ENCODE measurements at places on chromosomes 11 and 22.

DNA sequence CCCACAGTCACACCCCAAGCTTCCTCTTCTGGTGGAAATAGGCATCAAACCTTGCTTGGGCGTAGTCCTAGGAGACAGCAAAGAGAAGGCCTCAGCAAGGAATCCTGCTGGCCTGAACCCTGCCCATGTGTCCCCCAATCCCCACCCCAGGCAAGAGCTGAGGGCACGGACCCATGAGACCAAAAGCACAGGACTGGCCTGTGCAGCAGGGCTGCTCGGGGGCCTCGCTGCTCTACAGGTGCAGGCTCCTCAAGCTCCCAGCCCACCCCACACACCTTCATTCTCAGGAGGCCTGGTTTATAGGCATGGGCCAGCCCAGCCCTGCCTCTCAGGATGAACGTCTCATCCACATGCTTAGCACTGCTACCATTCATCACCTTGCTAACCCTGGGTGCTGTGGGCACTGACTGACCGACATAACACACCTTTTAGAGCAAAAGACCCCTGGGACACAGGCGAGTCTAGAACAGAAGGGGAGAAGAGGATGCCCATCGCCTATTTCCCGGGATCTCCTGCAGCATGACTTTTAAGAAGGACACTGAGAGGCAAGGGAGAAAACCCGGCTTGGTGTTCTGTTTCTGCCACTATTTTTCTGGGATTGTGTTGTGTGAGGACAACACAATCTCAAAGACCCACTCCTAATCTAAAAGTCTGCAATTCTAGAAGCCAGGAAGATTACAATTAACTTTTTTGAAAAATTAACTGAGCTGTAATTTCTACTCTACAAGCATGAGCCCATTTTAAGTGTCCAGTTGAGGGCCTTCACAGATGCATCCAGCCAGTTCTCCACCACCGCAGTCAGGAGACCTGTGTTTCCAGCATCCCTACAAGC is 15.4 kb downstream of the TCIRG1 start:
- no peak for DNase-seq

DNA sequence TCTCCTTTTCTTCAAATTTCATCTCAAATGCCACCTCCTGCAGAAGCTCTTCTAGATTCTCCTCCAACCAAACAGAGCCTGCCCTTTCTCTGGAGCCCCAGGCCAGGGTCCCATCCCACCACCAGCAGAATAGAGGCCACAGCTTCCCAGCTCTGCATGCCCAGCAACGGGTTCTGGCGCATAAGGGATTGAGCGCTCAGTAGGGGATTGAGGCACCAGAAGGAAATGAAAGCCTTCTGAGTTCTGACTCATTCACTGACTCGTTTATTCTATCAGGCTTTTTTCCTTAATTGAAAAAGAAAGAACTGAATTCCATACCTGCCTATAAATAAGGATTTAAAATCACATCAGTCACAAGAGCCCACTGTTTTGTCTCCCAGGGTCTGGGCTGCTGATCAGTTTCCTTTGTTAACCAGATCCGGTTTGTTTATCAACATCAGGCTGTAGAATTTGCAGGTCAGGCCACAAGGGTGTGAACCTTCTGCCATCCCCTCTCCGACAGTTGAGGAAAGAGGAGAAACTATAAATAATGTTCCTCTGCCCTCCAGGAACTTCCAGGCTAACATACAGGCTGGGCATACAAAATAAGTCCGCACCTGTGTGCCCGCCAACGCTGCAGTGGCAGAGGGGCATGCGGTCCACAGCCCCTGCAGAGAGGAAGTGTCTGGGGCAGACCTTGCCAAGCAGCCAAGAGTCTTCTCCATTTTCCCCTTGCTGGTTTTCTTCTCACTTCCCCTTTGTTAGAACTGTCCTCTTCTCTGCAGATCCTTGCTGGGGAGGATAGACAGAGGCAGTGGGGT is 63.5 kb upstream of the PRDM11 start:
- no peak for DNase-seq

DNA sequence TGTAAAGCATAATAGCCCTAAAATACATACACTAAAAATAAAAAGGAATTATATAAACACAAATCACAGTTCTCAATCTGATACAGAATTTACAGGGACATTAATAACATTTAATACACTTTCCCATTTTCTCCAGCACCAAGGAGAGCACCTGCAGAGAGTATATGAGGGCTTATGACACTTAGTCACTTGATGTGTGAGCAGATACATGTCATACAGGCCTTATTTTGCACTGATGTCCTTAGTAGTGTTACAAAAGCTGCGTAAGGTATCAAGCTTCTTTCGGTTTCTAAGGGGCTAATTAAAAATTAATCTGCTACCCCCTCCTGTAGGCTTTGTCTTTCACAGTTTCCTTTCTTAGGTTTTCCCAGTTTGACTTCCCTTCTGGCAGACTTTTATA is 61.3 kb downstream of the TRIM44 start:
- no peak for DNase-seq

- DNase-seq: no peak
These were observed 20.4 kb downstream of the MTMR3 start for GRCh38 chr22:29903371-29903770.

DNA sequence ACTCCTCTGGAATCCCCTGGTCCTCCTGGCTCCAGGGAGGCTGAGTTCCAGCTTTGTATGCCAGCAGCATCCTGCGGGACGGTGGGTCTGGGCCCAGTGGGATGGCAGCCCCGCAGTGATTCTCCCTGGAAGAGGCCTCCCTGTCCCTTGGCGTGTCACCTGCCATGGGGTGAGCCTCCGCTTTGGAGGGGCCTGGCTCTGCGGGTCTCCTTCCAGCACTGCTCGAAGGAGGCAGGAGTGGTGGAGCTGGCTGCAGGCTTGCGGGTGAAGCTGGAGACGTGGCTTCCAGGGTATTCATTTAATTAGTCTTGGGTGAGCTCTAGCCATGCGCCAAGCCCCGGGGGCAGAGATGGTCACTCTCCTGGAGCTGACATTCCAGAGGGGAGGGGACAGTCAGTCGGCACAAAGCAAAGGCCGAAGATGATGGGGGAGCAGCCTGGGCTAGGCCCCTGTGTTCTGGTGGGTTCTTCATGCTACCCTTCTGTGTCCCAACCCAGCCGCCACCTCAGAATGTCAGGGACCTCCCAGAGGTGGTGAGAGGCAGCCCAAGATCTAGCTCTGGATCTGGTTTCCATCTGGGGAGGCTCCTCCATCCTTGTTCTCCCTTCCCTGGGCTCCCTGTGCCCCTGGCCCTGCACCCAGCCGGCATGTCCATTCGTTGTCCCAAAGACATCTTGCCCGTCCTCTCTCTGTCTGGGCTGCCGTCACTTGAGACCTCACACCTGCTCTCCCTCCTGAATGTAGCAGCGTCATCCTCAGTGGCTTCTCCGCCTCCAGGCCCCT is 1332.5 kb downstream of the BRD1 start:
- no peak for DNase-seq

DNA sequence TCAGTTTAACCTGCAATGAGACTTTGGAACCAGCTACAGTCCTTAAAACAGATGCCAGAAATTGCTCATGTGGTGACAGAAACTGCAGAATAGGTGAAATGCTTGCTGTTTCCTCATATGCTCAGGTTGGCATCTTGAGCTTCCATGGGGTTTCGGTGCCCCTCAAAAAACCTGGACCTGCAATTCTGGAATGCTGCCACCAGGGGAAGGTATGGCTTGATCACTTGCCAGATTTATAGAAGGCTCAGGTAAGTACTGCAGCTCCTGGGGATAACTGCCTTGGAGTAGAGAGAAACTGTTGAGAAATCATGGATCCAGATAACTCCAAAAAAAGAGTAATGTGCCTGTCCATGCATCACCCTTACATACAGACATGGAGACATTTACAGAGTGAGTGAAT is 113.0 kb downstream of the CTTN start:
- DNase-seq: no peak

- DNase-seq: no peak
These were observed 63.8 kb downstream of the IMMP1L start for GRCh38 chr11:31445621-31446020.

- no peak for DNase-seq
These were observed 20.6 kb upstream of the VSIG10L2 start for GRCh38 chr11:125925247-125925740.

DNA sequence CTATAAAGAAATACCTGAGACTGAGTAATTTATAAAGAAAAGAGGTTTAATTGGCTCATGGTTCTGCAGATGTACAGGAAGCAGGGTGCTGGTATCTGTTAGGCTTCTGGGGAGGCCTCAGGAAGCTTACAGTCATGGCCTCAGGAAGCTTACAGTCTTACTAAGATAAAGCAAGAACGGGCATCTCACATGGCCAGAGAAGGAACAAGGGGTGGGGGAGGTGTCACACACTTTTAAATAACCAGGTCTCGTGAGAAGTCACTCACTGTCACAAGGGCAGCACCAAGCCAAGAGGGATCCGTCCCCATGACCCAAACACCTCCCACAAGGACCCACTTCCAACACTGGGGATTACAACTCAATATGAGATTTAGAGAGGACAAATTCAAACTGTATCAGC is 192.8 kb upstream of the B3GAT1 start:
- no peak for DNase-seq

- no peak for DNase-seq
These were observed 76.6 kb upstream of the UCP3 start for GRCh38 chr11:74085542-74085892.

- DNase-seq: no peak
These were observed 14.0 kb downstream of the AP1B1 start for GRCh38 chr22:29374401-29374800.

- DNase-seq: no peak
These were observed 4.8 kb downstream of the OAF start for GRCh38 chr11:120215634-120216033.

DNA sequence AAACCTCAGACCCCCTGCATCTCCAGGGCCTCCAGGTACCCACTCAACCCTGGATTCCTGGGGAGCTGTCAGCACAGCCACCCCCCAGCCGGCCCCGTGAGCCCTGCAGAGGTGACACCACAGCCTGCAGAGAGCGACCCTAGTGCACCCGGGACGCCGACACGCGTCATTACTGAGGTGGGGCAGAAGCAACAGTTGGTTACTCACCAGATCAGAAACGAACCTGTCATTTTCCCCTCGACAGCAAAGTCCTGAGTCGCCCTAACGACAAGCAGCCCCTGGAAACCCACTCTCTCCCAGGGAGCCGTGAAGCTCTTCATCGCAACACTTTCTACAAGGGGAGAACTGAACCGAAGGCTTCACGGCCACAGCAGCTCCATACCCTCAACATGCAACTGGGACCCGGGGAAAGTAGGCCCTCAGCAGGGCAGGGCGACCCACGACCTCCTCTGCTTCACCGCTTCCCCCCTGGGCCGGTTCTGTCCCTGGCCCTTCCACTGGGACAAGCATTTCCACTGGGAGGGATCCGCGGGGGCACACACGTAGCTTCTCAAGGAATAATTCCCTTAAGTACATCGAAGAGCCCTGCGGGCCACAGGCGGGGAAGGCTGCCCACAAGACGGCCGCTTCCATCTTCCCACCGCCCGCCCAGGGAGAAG is 1.6 kb downstream of the BRD1 start:
- no peak for DNase-seq

DNA sequence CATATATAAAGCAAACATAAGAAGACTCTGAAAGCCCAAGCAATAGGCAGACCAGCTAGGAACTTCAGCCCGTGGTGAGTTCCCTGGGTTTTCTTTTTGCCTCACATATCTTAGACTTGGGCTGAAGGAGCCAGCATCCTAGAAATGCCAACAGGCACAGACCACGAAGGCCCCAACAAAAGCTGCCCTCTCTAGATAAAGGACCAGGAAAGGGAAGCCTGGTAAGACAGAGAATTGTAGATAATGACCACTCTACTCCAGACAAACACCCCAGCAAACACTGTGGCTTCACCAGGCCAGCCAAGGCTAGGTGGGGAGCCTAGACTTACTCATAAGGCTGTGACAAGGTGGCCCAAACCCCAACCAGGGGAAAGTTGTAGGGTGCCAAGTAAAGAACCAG is 11.2 kb downstream of the GAL start:
- no peak for DNase-seq

DNA sequence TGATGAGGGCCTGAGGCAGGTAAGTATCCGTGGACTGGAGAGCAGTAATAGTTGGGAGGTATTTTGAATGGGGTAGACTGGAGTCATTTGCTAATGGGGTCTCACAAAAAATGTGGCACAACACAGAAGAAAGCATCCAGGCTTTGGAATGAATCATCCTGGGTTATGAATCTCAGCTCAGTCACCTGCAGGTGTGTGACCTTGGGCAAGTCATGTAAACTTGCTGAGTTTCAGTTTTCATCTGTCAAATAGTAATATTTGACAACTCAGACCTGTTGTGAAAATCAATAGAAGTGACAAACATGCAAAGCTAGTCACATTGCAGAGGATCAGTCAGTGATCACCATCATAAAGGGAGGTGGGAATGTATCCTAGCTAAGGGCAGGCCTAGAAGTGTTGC is 232.0 kb upstream of the TENM4 start:
- DNase-seq: no peak

GRCh38 chr11:66749091-66749490 is 20.1 kb upstream of the SPTBN2 start:
- no peak for DNase-seq

GRCh38 chr22:21984793-21985192 is 2.2 kb upstream of the TOP3B start:
- DNase-seq: no peak

DNA sequence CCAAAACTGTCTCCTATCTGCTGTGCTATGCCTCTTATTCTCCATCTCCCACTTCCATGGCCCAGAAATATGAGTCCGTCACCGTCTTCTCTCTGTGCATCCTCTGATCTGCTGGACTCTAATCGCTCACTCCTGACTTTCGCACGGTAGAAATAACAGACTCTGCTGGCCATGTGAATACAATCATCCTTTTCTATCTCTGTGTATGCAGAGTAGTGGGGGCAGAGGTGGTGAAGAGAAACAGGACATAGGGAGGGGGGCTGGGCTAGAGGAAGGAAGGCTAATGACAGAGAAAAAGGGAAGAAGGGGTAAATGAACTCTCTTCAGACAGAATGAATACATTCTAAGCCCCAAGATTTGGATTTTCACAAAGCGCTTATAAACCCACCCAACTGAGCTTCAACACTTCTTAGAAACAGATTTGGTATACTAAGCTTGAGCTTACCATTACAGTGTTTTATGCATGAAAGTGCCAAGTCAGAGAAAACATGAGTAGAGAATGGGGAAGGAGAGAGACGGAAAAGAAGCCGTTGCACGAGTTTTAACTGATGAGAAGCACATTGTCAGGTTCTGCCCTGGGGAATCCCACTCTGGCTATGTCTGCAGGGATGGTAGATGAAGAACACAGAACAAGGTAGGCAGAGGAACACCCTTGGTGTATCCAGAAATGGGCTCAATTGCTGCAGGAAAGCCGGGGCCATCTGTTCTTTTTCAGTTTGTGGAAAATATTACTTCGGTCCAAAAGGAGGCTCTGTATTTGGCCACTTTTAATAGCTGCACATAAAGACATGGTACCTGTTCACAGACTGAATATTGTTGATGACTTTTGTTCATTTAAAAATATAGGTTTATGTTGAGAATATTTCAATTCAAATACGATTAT is 324.7 kb downstream of the ETS1 start:
- no peak for DNase-seq
